Activated naive CD8-positive, alpha-beta T cell treated with anti-CD3 and anti-CD28 coated beads for 36 hours (primary cell): ENCODE measurements at places on chromosomes 12 and 14.

- no peak for DNase-seq
These were observed 4.6 kb upstream of the SLC22A17 start for GRCh38 chr14:23357261-23357660.

DNA sequence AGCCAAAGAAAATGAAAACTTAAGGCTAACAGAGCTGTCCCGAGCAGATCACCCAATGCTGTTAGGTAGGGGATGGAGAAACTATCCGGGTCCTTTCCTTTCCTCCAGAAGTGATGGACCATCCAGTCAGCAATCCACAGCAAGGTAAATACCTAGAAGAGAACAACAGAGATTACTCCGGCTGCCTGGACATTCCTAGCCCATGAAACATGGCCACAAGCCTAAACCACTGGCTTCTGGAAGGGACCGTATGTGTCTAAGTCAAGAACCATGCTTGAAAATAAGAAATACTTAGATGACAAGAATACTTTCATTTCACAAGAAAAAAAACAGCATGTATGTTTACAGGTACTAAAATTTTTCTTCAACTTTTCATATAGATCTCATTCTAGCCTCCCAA, 152.9 kb downstream of the SLC41A2 start:
- no peak for DNase-seq

DNA sequence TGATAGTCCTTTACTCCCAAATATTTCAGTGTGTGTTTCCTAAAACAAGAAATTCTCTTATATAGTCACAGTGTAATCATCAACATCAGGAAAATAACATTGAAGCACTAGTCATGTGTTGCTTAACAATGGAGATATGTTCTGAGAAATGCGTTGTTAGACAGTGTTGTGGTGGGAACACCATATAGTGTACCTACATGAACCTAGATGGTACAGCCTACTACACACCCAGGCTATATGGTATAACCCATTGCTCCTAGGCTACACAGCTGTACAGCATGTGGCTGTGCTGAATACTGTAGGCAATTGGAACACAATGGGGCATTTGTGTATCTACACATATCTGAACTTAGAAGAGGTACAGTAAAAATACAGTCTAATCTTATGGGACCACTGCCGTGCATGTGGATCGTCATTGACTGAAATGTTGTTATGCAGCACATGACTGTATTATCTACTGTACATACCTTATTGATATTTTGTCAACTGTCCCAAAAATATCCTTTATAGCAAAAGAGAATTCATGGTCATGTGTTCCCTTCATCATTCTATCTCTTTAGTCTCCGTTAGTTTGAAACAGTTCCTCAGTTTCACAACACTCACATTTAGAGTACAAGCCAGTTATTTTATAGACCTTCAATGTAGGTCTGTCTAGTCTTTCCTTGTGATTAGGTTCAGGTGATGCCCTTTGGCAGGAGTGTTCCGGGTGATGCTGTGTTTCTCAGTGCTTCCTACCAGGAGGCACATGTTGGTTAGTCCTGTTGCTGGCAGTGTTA, 109.7 kb downstream of the SLC25A47 start:
- no peak for DNase-seq

GRCh38 chr14:105529569-105530284, 3.3 kb downstream of the TMEM121 start:
- peak; percentile 72 for DNase-seq

- DNase-seq, result no peak
These were observed 353.1 kb downstream of the TMEM121 start for GRCh38 chr14:105879503-105879866.

- no peak for DNase-seq
These were observed 49.7 kb downstream of the DRAM1 start for GRCh38 chr12:101927036-101927435.

GRCh38 chr12:114958538-114958937, 274.6 kb upstream of the TBX3 start:
- no peak for DNase-seq

DNA sequence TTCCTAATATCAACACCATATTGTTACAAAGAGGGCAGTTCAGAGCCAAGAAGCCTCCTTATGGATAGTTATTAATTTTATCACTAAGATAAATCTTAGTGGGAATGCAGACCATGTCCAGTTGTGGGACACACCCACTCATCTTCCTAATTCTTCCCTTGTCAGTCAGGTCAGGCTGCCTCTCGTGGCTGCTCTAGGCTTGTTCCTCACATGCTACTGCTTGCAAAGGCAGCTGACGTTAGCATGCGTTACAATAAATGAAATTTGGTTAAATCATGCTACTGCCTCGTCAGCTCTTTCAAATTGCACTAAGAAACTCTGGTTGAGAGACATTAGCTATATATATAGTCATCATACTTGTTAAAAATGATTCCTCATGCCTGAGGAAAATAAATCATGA, 108.4 kb downstream of the CAND1 start:
- no peak for DNase-seq

DNA sequence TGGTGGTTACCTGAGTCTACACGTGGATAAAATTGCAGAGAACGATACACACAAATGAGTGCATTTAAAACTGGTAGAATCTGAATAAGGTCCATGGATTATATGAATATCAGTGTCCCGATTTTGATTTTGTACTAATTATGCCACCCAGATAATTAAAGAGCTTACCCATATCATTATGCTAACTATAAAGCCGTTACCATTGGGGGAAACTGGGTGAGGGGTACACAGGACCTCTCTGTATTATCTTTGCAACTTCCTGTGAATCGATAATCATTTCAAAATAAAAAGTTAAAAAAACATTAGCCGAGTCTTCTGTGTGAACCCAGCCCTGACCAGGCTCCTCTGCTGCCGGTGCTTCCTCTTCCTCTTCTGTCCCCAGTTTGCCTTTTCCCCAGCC, 107.1 kb downstream of the SMOC1 start:
- no peak for DNase-seq

GRCh38 chr14:89324501-89325298, 92.3 kb downstream of the FOXN3 start:
- peak; percentile 10 for DNase-seq

GRCh38 chr12:49456131-49456679, 82.6 kb upstream of the KCNH3 start:
- DNase-seq, result no peak

DNA sequence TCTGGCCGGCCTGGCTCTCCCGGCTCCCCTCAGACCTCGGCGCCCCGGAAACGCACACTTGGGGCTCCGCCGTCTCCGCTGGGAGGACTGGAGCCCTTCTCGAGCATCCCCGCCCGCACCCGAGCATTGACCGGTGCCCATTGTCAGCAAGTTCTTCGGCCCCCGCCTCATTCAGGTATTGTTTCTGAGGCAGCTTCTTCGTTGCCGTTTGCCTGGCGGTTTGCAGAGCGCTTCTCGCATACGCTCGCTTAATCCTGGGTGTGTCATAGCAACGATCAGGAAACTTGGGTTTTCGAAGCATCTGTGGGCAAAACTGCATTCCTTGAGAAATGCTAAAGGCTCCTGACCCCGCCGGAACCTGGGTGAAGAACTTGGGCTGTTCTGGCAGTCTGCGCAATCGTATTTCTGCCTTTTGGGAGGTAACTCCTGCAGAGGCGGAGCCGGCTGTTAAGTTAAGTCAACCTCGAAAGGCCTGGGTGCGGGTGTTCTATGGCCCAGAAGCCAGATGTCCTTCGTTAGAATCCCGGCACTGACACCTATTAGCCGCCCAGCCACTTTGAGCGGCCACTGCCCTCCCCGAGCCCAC, 518 bp downstream of the GSKIP start:
- DNase-seq, result peak; percentile 11

DNA sequence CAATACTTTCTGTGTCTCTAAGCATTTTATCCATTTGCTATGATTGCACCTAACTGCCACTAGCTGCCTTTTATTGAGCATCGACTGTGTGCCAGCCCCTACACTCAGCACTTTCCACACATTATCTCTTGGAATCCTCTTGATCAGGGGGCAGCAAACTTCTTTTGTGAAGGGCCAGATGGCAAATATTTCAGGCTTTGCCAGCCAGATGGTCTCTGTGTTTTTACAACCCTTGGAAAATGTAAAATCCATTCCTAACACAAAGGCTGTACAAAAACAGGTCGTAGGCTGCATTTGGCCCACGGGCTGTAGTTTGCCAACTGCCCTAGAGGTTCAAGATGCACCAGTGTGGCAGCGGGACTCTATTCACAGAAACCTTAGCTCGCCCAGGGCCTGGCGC, 19.5 kb downstream of the FOXN4 start:
- DNase-seq, result no peak

DNA sequence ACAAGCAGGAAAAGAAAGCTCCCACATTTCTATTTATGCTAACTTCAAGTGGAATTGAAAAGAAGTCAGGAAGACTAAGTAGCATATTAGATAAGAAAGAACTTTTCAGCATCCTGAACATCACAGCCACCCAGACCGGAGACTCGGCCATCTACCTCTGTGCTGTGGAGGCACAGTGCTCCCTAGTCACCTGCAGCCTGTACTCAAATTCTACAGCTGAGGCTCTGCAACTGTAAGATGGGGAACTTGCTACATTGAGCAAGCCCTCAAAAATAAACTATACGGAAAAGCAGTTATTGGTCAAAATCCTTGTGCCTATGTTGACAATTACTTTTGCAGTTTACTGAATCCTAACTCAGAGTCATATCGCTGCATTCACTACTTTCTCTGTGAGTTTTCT, 361.9 kb downstream of the DAD1 start:
- no peak for DNase-seq

DNA sequence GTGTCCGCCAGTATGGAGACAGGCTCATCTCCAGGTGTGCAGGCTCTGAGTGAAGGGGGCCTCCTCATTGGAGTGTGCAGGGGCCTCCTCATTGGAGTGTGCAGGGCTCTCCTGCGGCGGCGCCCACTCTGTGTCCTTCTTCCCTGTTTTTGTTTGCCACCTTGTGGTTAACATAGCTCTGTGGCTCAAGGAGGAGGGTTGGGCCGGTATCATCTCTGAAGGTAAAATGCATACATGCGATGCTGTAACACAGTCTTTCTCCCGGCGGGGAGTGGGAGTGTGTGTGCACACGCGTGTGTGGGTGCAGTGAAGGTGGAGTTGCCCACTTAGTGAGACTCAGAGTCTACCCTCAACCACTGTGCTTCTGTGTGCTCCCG, 429.4 kb downstream of the ZFP36L1 start:
- no peak for DNase-seq

DNA sequence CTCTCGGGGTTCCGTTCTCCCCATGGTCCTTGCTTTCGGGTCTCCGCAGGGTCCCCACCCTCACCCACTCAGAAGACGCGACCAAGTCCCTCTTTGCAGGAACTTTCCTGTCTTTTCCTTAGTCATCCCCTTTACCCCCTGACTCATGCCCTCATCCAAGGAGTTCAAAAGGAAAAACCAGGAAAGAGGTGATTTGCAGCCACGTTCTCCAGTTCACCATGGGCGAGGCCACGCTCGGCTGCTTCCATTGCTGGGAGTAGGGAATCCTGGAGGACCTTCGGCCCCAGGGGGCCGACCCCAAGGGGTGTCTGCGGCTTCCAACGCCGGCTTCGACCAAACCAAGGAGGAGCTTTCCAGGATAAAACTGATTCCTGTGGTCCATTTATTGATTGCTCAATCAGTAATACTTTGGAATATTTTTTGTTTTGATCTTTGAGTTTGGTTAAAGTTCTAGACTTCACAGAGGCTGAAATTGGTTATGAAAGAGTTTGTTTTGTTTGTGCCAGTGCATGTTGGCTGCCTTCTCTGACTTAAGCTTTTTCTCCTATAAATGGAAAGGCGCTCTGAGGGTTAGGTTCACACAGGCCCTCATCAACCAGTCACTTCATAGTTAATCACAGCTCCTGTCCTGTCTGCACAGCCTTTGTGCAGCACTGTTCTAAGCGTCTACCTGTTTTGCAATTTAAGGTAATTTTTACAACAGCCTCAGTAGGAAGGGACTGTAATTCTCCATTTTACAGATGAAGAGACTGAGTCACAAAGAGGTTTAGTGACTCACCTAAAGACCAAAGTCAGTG, 827 bp downstream of the ALDH2 start:
- DNase-seq, result no peak

DNA sequence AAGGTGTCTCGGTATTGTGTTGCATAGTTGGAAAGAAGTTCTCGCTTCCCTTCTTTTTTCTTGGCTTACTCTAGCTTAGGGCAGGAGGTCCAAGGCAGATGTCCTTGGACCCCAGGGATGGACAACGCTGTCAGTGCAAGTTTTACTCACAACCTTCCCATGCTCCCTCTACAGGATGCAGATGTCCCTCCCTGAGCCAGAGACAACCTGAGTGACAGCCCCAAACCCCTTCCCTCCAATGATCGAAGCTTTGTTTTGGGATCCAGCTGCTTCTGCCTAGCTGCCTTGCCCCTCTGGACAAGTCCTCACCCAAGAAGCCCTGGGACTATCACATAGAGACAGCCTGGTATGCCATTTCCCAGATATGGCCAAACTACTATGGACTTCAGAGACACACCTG, 112.0 kb upstream of the RAP1B start:
- DNase-seq, result no peak

- no peak for DNase-seq
These were observed 25.6 kb upstream of the UBC start for GRCh38 chr12:124940143-124940392.

DNA sequence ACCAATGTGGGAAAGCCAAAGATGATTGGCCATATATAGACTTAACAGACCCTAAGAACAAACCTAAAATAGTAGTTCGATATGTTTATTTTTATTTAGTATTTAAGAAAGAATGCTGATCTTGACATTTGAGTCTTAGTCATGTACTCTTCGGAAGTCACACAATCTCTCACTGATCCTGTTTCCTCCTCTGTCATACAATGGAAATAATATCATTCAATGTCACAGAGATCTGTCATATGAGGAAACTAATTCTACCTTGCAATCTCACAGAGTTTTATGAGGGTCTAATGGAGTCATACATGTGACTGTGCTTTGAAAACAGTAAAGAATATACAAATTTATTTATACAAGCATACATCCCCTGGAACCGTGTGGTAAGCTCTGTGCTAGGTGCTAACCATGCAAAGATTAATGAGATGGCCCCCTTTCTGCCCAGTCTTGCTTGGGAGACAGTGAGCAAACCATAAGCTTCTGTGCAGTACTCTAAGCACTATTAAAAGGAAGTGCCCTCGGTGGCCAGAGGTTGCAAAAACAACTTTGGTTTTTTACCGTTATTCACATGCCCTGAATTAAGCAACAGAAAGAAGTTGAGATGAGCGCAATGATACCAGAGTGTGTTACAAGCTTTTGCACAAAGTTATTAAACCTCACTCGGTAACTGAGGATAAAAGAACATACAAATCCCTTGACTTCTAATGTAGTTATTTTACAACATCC, 1.7 kb upstream of the LIN7A start:
- DNase-seq, result no peak

GRCh38 chr12:119864591-119864990, 12.5 kb downstream of the CIT start:
- DNase-seq, result no peak
